ENCODE measurements at places on chromosomes 11 and 22.

GRCh38 chr11:64787526-64788320, 9.4 kb upstream of the SF1 start:
- no peak for DNase-seq

- DNase-seq, result no peak
Observed at GRCh38 chr22:29187831-29188230, 17.9 kb upstream of the EMID1 start.

DNA sequence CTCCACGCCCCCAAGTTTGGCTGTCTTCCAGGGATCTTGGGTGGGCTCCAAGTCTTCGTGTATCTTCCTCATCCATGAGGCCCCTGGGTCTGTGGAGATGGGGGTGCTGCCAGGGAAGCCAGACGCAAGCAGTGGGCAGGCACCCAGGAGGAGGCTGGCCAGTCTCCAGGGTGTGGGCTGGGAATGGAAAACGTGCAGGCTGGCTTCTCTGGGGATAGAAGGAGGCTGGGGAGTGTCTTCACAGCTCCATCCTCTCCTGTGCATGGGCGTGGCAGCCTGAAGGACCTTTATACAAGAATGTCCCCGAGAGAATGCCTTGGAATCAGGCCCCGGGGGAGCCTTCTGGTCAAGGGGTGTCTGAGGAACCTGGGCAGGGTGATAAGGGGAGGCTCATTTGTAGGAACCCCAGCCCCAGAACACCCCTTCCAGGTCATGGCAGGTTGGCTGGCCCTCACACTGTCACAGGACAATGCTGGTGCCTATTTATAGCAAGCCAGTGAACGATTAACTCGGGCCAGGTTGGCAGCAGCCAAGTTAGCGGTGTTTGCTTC, 14.0 kb downstream of the SGSM1 start:
- DNase-seq, result no peak

DNA sequence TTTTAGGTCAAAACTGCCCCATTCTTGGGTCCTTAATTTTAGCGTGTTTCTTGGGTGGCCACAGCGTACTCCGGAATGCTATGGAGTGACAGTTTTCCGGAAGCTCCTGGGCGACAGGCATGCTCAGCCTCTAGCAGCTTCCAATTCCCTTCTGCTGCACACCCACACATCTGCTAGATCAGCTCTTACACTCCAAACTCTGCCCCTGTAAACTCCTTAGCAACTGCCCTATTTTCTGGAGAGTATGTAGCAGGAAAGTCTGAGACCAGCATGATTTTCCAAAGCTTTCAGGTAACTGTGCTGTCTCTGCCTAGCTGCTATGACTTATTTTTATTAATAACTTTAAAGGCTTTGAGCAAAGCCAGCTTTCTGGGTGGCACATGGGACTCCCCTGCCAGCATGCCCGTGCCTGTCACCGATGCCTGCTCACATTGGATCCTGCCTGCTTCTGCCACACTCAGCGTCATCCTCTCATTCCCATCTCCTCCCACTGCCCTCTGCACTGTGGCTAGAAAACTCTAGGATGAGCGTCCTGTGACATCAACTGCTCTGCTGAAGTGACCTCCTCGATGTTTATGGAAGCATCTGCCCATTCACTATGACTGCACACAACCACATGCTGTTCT, 17.3 kb downstream of the TOLLIP start:
- no peak for DNase-seq

GRCh38 chr22:36540867-36541642, 12.1 kb upstream of the EIF3D start:
- no peak for DNase-seq
